NCI-H446 treated with DMSO at 0.1 percent for 48 hours (cell line): ENCODE measurements at places on chromosomes 2 and 18.

DNA sequence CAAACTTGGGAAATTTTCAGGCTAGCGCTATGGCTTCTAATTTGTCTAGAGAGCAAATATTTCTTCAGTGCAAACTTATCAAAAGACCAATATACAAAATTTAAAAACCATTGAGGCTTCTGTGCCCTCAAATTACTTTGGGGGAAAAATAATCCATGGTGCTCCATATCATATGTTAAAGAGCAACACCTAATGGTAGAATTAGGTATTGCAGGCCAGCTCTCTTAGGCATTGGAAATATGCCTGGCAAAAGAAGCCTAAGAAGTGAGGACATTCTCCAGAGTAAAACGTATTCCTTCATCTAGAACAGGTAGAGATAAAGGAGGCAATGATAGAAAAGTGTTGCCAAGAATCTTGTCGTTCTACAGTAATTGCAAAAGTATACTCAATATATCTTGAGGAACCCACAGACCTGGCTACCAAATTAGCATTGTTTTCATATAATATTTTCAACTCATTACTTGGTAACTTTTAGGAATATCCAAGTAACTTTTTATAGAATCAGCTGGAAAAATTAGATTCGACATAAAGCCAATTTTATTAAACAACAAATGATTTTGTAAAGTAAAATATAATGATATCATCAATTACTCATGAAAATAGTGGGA, 401.1 kb downstream of the BCL11A start:
- no peak for DNase-seq

GRCh38 chr2:85930129-85931124, 41.6 kb upstream of the ST3GAL5 start:
- DNase-seq = no peak

GRCh38 chr18:62792016-62792415, 76.7 kb downstream of the PHLPP1 start:
- no peak for DNase-seq

DNA sequence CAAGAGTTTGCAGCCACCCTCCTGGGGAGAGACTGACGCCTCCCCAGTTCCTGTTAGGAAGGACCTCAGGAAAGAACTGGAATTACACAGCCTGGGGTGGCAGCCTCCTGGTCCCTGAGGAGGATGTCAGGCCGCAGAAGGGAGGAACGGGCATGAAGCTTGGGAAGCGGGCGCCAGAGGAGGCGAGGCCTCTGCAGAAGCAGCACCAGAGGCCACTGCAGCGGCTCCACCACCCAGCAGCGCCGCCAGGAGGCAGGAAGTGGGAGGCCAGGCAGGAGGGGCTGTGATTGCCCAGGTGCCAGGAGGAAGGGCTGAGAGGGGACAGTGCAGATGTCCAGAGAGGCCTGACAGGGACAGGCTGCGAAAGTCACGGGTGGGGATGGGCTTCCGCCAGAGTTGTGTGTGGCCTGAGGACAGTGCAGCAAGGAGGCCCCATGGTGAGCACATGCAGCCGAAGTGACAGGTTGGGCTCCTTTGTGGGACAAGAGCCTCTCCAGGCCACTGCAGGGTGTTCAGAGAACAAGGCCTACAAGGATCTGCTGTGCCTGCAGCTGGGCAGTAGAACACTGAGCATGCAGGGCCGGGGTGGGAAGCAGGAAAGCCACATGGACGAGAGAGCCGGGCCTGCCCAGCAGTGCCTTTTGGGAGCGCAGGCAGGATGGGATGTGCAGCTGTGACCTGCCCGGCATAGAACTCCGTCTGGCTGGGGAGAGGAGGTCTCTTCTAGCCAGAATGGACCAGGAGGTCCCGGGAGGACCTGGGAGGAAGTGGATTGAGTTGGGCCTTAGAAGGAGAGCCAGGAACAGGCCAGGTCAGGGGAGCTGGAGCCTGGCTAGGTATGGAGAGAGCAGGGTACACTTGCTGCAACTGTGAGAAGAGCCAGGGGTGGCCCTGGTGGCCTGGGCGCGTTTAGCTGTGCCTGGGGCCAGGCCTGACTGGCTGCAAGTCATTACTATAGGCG, 39.1 kb upstream of the ALPP start:
- DNase-seq = no peak

GRCh38 chr2:146392631-146393030, 1452.2 kb upstream of the ACVR2A start:
- no peak for DNase-seq
